ENCODE measurements at places on chromosomes 11 and 22.

DNA sequence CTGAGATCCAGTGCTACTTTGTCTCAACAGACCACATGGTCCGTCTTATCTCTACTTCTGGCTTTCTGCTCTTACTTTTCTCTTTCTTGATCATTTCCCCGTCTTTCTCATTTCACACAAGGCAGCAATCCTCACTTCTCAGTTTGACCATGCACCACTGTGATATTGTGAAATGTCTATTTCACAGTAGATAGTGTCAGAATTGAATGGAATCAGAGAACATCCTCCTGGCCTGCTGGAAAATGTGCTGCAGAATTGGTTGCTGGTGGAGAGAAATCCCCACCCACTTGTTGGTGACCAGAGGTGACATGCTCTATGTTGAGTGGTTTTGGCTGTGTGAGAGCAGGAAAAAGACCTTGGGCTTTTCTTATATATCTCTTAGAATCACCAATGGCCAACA lies 57.8 kb upstream of the RCN1 start:
- H3K4me1 ChIP-seq, result no peaks in the 10 kb centered on the region
- H3K27ac ChIP-seq, result no peak overlapping the region
- peak; percentile 8 for DNase-seq
- peaks cover 11% of the 10 kb centered on the region for H3K27me3 ChIP-seq
- H3K36me3 ChIP-seq, result no peaks in the 10 kb centered on the region
- H3K4me3 ChIP-seq, result no peak overlapping the region

DNA sequence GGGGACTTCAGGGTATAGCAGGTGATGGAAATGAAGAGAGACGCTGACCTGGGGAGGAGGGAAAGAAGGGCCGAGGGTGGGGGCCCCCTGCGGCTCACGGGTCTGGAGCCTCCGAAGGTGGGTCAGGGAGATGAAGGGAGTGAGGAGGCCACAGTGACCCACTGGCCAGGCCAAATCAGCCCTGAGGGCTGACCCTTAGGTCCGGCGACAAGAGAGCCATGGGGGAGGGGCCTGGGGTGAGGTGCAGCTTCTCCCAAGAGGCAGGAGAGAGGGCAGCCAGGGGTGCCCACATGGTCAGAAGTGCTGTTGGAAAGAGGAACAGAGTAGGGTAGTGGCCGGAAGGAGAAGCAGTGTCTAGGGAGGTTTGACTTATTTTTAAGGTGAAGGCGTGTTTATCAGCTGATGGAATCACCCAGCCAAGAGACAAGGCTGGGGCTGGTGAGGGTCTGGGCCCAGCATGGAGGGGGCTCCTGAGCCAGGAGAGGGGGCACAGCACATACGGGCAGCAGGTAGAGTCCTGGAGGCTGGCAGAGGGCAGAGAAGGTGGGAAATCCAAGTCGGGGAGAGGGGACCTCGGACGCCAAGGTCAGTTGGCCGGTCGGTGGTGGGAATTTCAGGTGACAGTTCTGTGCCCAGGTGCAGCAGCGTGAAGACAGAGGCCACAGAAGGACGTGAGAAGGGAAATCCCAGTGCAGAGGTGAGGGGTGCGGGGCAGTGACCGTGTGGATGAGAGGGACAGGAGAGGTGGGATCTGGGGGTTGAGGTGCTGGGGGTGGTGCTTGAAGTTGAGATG lies 49.0 kb downstream of the LINC01488 start:
- H3K4me1 ChIP-seq, result no peaks in the 10 kb centered on the region
- H3K27me3 ChIP-seq, result peaks cover 25% of the 10 kb centered on the region
- H3K27ac ChIP-seq, result no peak overlapping the region
- no peaks in the 10 kb centered on the region for H3K36me3 ChIP-seq
- DNase-seq, result no peak
- H3K4me3 ChIP-seq, result no peak overlapping the region

GRCh38 chr11:118834427-118835028 lies 43.6 kb upstream of the DDX6 start:
- no peaks in the 10 kb centered on the region for H3K36me3 ChIP-seq
- peak overlapping the region; percentile 87 for H3K27ac ChIP-seq
- H3K4me3 ChIP-seq, result peak overlapping the region; percentile 34
- no peaks in the 10 kb centered on the region for H3K27me3 ChIP-seq
- H3K4me1 ChIP-seq, result peaks cover 20% of the 10 kb centered on the region
- peak; percentile 16 for DNase-seq

GRCh38 chr22:30636226-30637077 lies 871 bp downstream of the SLC35E4 start:
- DNase-seq, result peak; percentile 46
- peak overlapping the region; percentile 76 for H3K27ac ChIP-seq
- no peaks in the 10 kb centered on the region for H3K27me3 ChIP-seq
- peaks cover 7% of the 10 kb centered on the region for H3K36me3 ChIP-seq
- peaks cover 22% of the 10 kb centered on the region for H3K4me1 ChIP-seq

- H3K4me1 ChIP-seq, result peaks cover 14% of the 10 kb centered on the region
- peak; percentile 56 for DNase-seq
- peak overlapping the region; percentile 10 for H3K27ac ChIP-seq
- H3K27me3 ChIP-seq, result no peaks in the 10 kb centered on the region
- no peaks in the 10 kb centered on the region for H3K36me3 ChIP-seq
These were observed 37.9 kb downstream of the NECTIN1 start for GRCh38 chr11:119691020-119691666.

DNA sequence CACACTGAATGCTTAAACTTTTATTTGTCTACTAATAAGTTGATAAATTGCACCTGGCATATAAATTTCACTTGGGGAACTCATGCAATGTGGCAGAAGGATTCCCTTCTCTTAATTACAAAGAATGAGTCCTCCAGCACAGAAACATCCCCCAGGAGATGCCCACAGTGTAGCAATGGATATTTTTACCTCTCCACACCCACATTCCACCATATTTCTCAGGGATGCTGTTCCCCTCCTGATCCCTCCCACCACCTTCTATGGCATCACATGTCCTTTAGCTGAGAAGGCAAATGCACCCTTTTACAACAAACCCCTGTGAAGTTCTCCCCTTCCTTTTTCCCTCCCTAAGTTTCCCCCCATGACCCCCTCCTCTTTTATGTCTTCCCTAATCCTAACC lies 56.1 kb upstream of the UBASH3B start:
- no peaks in the 10 kb centered on the region for H3K36me3 ChIP-seq
- no peak overlapping the region for H3K27ac ChIP-seq
- peaks cover 4% of the 10 kb centered on the region for H3K27me3 ChIP-seq
- H3K4me3 ChIP-seq, result no peak overlapping the region
- no peak for DNase-seq
- H3K4me1 ChIP-seq, result no peaks in the 10 kb centered on the region

DNA sequence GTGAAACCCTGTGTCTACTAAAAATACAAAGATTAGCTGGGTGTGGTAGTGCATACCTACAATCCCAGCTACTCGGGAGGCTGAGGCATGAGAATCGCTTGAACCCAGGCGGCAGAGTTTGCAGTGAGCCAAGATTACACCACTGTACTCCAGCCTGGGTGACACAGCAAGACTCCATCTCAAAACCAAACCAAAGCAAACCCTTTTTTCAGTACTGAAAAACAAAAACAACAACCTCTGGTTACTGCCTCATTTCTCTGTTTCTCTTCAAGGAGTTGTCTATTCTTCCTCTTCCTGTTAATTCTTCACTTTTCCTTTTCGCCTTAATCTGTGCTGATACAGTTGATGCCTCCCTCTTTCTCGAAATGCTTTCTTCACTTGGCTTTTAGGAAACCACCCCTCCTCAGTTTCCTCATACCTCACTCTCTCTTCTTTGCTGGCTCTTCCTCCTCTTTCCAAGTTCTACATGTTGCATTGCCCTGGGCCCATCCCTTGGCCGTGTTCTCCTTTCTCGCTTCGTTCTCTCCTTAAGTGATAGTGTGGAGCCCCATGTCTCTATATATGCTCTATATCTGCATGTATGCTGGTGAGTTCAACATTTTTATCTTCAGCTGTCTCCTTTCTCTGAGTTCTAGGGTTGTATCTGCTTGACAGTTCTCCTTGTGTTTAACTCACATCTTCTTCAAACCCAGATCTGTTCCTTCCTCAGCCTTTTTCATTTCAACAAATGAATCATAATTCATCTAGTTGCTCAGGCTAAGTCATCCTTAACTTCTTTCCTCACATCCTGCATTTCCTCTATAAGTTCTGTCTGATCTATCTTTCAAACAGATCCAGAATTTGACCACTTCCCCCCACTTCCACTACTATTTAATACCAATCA lies 37.1 kb downstream of the NUCB2 start:
- no peak overlapping the region for H3K27ac ChIP-seq
- H3K36me3 ChIP-seq, result peaks cover 13% of the 10 kb centered on the region
- H3K4me1 ChIP-seq, result no peaks in the 10 kb centered on the region

- no peaks in the 10 kb centered on the region for H3K4me1 ChIP-seq
- no peak for DNase-seq
- no peak overlapping the region for H3K4me3 ChIP-seq
- peaks cover 4% of the 10 kb centered on the region for H3K36me3 ChIP-seq
- H3K27me3 ChIP-seq, result no peaks in the 10 kb centered on the region
These were observed 31.7 kb downstream of the PAX6 start for GRCh38 chr11:31779374-31779791.

DNA sequence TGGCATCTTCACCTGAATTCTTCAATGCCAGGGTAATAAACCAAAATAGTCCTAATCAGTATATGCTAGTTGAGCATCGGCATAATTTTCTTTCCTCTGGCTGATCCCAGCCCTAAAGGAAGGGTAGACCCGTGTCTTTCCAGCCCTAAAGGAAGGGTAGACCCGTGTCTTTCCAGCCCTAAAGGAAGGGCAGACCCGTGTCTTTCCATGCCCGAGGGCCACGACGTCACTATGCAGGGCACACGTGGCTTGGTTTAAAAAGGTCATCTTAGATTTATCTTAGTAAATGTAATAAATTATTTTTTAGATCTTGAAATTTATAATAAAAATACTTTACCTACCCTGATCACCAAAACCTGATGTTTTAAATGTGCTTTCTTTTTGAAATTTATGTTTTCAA lies 45.5 kb downstream of the BID start:
- H3K27ac ChIP-seq, result no peak overlapping the region
- peaks cover 14% of the 10 kb centered on the region for H3K4me1 ChIP-seq
- H3K27me3 ChIP-seq, result no peaks in the 10 kb centered on the region
- H3K4me3 ChIP-seq, result no peak overlapping the region

DNA sequence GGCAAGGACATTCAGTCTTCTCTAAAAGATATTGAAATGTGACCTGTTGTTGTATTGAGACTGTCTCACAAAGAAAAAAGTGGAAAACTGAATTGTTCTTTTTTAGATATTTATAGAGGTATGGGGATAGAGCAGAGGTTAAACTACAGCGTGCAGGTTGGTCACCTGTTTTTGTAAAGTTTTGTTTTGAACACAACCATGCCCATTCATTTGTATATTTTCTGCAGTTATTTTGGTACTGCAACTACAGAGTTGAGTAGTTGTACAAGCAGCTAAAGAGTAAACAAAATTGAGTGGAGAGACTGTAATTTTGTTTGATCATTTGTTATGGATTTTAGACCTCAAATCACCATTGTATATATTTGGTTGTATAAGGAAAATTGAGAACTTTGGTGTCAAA lies 11.3 kb downstream of the EED start:
- no peaks in the 10 kb centered on the region for H3K27me3 ChIP-seq
- H3K36me3 ChIP-seq, result peaks cover 65% of the 10 kb centered on the region
- peaks cover 53% of the 10 kb centered on the region for H3K4me1 ChIP-seq

DNA sequence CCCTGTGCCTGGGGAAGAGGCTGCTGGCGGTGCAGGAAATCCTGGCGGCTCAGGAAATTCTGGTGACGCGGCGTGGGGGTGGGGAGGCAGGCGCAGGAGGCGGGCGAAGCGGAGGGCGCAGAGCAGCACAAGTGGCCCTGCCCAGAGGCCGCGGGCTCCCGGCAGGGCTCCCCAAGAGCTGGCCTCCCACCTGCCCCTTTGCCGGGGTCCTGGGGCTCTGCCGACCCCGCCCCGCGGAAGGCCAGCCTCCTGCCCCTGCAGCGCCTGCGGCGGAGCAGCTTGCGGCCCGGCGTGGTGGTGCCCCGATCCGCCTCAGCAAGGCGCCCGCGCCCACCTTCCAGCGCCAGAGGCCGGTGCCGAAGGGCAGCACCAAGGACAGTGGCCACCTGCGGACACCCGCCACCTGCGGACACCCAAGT lies 100.2 kb upstream of the OR4C13 start:
- no peaks in the 10 kb centered on the region for H3K27me3 ChIP-seq
- no peak for DNase-seq
- H3K27ac ChIP-seq, result no peak overlapping the region
- no peak overlapping the region for H3K4me3 ChIP-seq
- no peaks in the 10 kb centered on the region for H3K36me3 ChIP-seq
- no peaks in the 10 kb centered on the region for H3K4me1 ChIP-seq

- H3K4me3 ChIP-seq, result no peak overlapping the region
- H3K27ac ChIP-seq, result no peak overlapping the region
- peaks cover 10% of the 10 kb centered on the region for H3K36me3 ChIP-seq
- H3K4me1 ChIP-seq, result peaks cover 8% of the 10 kb centered on the region
- no peaks in the 10 kb centered on the region for H3K27me3 ChIP-seq
- DNase-seq, result no peak
These were observed 10.6 kb upstream of the PPP6R3 start for GRCh38 chr11:68449951-68450350.

DNA sequence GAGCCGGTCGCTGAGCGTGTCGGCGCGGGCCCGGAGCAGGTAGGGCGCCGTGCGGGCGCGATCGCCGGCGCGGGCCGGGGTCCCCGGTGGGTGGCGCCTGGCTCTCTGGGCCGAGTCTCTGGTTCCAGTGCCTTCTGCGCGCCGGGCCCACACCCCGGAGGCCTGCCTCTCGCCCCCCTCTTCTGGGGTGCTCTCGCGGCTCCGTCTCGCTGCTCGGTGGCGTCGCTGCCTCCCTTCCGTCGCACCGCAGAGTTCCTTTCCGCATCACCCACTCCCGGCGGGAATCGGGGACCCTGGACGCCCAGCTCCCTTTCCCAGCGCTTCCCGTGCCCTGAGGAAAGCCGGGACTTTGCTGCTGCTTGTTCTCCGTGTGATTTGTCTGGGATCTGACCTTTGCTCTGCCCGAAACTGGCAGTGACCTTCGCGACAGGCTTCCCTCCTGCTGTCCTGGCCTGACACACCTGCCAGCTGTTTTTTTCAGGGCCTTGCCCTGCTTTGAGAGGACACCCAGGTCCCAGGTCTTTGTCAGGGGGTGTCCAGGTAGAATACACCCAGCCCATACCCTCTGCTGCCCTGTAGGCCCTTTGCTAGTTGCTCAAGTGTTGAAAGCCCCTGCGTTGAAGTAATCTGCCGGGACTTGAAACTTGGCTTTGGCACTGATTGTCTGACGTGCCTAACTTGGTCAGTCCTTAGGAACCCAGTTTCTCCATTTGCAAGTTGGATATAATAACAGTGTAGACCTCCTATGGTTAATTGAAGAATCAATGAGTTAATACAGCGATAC lies 711 bp downstream of the FDX1 start:
- H3K4me1 ChIP-seq, result peaks cover 45% of the 10 kb centered on the region
- H3K27me3 ChIP-seq, result no peaks in the 10 kb centered on the region
- peak overlapping the region; percentile 99 for H3K4me3 ChIP-seq
- H3K27ac ChIP-seq, result peak overlapping the region; percentile 97
- H3K36me3 ChIP-seq, result peaks cover 3% of the 10 kb centered on the region

GRCh38 chr11:115279813-115280761 lies 224.1 kb downstream of the CADM1 start:
- H3K4me1 ChIP-seq, result no peaks in the 10 kb centered on the region
- no peaks in the 10 kb centered on the region for H3K36me3 ChIP-seq
- H3K4me3 ChIP-seq, result no peak overlapping the region
- no peak overlapping the region for H3K27ac ChIP-seq
- H3K27me3 ChIP-seq, result peaks cover 10% of the 10 kb centered on the region
- no peak for DNase-seq
